PC-9 (cell line): ENCODE measurements at places on chromosomes 11 and 22.

DNA sequence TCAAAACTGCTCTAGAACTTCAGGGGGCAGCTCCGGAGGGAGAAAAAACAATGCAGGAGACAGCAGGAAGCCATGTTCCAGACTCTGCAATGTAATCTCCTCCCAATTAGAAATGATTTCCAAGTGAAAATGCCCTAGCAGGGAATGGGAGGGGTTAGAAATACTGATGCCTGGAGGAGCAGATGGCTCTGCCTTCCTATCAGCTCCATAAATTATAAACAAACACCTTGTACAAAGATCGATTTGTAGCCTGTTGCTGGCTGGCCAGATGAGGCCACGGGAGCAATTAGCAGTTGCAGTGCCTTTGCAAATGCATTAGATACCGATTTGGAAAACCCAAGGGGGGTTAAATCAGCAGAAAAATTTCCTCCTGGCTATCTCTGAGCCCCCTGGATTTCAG, 46.6 kb upstream of the CHRM4 start:
- H3K36me3 ChIP-seq, result 0 out of 2 replicates have a peak, but pooled peaks cover 9% of the 10 kb centered on the region
- no peaks in the 10 kb centered on the region for H3K27me3 ChIP-seq
- H3K4me3 ChIP-seq, result no peak overlapping the region
- no peaks in the 10 kb centered on the region for H3K4me1 ChIP-seq

- H3K4me3 ChIP-seq, result no peak overlapping the region
- peak overlapping the region; percentile 39; the same call in 1 of the 2 replicates for H3K27ac ChIP-seq
- peaks cover 26% of the 10 kb centered on the region for H3K4me1 ChIP-seq
- DNase-seq, result no peak
- H3K27me3 ChIP-seq, result no peaks in the 10 kb centered on the region
Measured at GRCh38 chr11:123473941-123474677, 44.0 kb downstream of the GRAMD1B start.

DNA sequence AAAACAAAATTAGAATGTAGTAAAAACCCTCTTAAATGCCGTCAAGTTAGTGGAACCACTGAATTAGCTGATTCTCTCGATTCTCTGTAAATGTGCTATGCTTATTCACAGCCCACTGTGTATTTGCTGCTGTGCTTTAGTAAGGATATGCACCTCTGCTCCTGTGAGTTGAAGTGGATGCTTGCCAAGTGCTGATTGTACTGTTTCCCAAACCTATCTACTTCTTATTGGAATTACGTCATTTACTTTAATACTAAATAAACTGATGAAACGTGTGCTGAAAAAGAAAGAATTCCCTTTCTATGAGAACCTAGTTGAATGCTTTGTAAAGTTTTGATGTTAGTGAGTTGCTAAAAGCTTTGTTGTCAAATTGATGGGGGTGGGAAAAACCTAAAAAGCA, 158.4 kb downstream of the LRRC4C start:
- H3K4me1 ChIP-seq, result no peaks in the 10 kb centered on the region
- no peak overlapping the region for H3K4me3 ChIP-seq
- no peak for DNase-seq
- no peaks in the 10 kb centered on the region for H3K27me3 ChIP-seq
- H3K36me3 ChIP-seq, result no peaks in the 10 kb centered on the region
- H3K27ac ChIP-seq, result no peak overlapping the region

GRCh38 chr22:26797910-26798309, 140.5 kb downstream of the MIAT start:
- H3K4me1 ChIP-seq, result no peaks in the 10 kb centered on the region
- DNase-seq, result no peak
- no peak overlapping the region for H3K4me3 ChIP-seq

- H3K4me3 ChIP-seq, result no peak overlapping the region
- no peaks in the 10 kb centered on the region for H3K4me1 ChIP-seq
- DNase-seq, result no peak
- H3K36me3 ChIP-seq, result no peaks in the 10 kb centered on the region
- no peak overlapping the region for H3K27ac ChIP-seq
Measured at GRCh38 chr11:109486129-109486528, 64.1 kb downstream of the C11orf87 start.

DNA sequence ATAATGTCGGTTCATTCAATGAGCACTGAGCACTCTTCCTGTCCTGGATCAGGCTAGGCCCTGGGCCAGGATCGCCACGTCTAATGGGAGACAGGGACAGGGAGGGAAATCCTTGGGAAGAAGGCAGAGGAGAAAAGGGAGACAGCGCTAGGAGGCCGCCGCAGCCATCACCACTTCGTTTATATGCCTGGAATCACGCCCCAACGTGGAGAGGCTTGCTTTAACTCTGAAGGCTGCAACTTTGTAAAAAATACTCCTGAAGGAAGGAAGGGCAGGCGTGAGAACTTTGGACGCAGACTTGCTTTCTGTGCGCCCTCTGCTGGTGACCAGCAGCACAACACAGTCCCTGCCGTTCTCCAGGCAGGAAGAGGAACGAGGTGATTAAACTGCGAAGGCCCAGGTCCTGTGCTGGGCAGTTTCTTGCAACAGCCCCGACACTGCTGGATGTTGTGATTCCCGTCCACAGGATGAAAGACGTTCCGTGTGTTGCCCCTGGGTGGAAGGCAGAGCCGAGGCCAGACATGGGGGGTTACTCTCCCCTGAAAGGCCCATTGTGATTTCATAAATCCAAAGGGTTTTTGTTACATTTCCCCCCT, 22.1 kb downstream of the RIBC2 start:
- no peaks in the 10 kb centered on the region for H3K36me3 ChIP-seq
- H3K4me3 ChIP-seq, result no peak overlapping the region
- H3K27me3 ChIP-seq, result no peaks in the 10 kb centered on the region
- H3K4me1 ChIP-seq, result peaks cover 12% of the 10 kb centered on the region
- no peak overlapping the region for H3K27ac ChIP-seq
- DNase-seq, result peak; percentile 87

DNA sequence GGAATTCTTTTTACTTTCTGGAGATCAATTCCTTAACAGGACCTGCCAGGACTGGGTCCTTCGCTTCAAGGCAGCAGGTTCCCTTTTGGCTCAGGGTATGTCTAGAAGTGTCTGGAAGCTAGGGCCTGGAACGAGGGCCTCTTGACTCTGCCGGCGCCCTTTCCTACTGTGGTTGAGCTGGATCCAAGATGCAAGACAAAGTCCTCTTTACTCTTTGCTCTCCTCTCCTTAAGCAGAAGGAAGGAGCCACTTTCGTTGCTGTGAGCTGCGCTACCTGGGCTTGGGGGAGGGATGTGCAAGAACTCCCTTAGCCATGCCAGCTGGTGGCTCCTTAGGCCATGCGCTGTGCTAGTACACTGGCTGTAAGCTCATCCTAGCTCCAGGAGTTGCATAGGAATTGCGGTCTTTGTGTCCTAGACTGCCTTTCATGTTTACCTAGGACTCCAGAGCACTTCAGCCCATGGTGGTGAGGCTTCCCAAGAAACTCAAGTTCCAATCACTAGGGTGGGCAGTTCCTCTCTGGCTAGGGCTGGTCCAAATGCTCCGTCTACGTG, 18.1 kb downstream of the GLB1L2 start:
- no peak overlapping the region for H3K27ac ChIP-seq
- DNase-seq, result no peak
- H3K4me1 ChIP-seq, result peaks cover under 1% of the 10 kb centered on the region; the same call in 1 of the 2 replicates
- no peaks in the 10 kb centered on the region for H3K27me3 ChIP-seq

GRCh38 chr11:75668451-75669297, at the start of gene MAP6:
Gene MAP6, minus strand, starts transcription at chr11:75669038. Its CDS starts 669 bp downstream, at chr11:75668369.
- no peak for DNase-seq
- H3K36me3 ChIP-seq, result no peaks in the 10 kb centered on the region
- H3K4me3 ChIP-seq, result no peak within 1 kb of the TSS

DNA sequence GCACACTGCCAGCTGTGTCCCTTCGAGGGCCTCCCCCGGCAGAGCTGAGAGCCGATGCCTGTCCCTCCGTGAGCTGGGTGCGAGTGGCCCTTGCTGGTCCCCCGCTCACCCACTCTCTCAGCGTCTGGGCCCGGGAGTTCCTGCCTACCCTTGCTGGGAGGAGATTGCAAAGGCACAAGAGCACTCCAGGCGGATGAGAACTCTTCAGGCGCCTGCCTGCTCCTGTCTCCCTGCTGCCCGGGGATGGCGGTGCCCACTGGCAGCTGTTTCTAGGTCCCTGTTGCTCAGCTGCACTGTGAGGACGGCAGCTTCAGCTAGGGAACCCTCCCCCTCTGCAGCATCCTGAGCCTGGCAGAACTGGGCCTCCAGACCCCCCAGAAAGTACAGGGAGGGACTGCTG, 61.1 kb downstream of the FLRT1 start:
- H3K27ac ChIP-seq, result no peak overlapping the region
- H3K36me3 ChIP-seq, result no peaks in the 10 kb centered on the region
- no peak overlapping the region for H3K4me3 ChIP-seq
- no peak for DNase-seq
- H3K4me1 ChIP-seq, result peaks cover 32% of the 10 kb centered on the region
- no peaks in the 10 kb centered on the region for H3K27me3 ChIP-seq

- peaks cover 10% of the 10 kb centered on the region; the same call in 1 of the 2 replicates for H3K27me3 ChIP-seq
- no peak overlapping the region for H3K4me3 ChIP-seq
- H3K4me1 ChIP-seq, result no peaks in the 10 kb centered on the region
- H3K27ac ChIP-seq, result no peak overlapping the region
- no peak for DNase-seq
Measured at GRCh38 chr11:60634126-60634525, 65.3 kb upstream of the MS4A8 start.

DNA sequence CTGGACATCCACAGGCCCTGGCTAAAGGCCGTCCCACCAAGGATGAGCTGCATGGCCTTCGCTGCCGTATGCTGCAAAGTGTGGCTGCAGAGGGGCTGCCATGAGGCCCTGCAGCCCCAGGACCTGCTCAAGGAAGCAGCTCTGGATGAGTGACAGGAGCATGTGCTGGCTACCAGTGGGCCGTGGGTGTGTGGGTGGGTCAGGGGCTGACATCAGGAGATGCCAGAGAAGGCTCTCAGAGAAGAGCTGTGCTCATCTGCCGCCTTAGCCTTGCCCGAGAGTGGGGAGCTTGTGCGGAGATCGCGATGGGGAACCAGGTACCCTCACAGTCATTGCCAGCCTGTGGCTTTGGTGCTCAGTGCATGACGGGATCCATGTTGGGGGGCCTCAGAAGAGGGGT, 41.3 kb downstream of the SCUBE1 start:
- no peaks in the 10 kb centered on the region for H3K36me3 ChIP-seq
- DNase-seq, result no peak
- peaks cover 97% of the 10 kb centered on the region for H3K27me3 ChIP-seq
- H3K4me1 ChIP-seq, result no peaks in the 10 kb centered on the region
